Activated naive CD8-positive, alpha-beta T cell treated with anti-CD3 and anti-CD28 coated beads for 36 hours (primary cell): ENCODE measurements at places on chromosomes 3 and 15. TPM values are rescaled to one million over a fixed set of nuclear protein-coding genes. Genes with fewer than 3 reads are reported as not detected.

DNA sequence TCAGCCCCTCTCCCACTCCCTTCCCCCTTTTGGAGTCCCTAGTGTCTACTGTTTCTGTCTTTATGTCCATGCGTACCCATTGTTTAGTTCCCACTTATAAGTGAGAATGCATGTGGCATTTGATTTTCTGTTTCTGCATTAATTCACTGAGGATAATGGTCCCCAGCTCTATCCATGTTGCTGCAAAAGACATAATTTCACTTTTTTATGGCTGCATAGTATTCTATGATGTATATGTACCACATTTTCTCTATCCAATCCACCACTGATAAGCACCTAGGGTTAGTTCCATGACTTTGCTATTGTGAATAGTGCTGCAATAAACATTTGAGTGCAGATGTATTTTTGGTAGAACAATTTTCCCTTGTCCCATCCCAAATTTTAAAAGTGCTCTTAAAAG is 34.2 kb upstream of the RSL24D1 start:
- DNase-seq = no peak

GRCh38 chr15:35624881-35625280 is 78.9 kb upstream of the DPH6 start:
- no peak for DNase-seq

Gene WDR49
- not detected for total RNA-seq

- no peak for DNase-seq
These were observed 519.8 kb upstream of the GBE1 start for GRCh38 chr3:82281205-82281604.
